ENCODE measurements at places on chromosomes 11 and 22.

DNA sequence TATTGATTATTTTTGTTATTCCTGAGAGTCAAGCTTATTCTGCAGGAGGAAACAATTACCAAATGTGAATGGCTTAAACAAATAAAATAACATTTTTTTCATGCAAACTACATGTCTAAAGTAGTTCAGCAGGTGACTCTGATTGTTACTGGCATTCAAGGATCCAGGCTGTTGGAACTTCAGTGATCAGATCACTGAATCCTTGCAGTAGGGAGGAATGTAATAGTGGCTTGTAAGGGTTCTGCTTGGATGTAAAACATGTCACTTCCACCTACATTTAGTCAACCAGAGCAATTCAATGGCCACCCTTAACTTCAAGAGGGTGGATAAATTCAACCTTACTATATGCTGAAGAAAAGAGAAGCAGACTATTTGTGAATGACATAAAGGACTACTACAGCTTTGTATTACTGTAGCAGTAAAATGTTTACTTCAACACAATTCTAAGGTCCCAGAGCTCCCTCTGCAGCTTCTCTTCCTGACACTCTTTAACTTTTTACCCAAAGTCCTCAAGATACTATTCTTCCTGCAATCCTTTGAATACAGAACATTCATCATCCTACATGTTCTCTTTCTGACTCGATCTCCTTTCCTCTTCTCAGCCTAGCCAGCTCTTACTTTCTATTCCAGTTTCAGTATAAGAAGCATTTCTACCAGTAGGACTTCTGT is 284.0 kb downstream of the LRRC4C start:
- no peak for DNase-seq

DNA sequence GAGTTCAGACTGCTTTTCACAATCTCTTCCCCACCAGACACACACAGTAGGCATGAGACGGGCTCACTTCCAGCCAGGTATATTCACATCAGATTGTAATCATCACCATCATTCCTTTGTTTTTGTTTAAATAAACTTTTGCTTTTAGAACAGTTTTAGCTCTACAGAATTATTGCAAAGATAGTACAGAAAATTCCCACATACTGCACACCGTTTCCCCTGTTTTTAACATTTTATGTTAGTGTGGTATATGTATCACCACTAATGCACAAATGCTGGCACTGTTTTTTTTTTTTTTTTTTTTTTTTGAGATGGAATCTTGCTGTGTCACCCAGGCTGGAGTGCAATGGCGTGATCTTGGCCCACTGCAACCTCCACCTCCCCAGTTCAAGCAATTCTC is 83.3 kb upstream of the ANO1 start:
- DNase-seq: no peak

- DNase-seq: no peak
Observed at GRCh38 chr11:59225017-59225416, 12.3 kb upstream of the MPEG1 start.

DNA sequence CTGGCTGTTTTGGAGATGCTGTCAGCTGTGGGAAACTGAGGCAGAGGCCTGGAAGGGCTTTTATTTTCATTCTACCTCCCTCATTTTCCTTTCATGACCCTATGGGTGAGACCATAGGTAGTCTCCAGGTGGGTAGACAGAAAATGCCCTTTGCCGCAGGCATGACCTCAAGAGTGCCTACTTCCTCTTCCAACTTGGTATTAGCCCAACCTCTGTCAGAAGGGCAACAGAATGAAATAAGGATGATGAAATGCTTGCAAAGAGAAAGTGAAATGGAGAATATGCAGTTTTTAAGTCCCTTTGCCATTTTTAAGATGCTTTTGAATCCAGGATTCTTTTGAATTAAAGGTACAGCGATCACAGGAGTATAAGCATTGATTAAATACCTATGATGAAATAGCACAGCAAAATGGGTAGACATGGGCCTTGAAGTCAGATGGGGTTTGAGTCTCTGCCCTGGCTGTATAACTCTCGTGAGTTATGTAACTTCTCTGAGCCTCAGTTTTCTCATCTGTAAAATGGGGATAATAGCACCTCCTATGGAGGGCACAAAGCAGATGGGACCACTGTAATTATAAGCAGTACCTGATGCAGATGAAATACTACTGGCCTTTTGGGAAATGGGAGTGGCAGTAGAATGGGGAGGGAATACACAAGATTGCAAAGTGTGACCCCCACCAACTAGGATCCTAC is 3.7 kb downstream of the ASPHD2 start:
- no peak for DNase-seq

- DNase-seq: no peak
Observed at GRCh38 chr11:1076061-1076665, 1.5 kb downstream of the MUC2 start.

- no peak for DNase-seq
Observed at GRCh38 chr11:36364551-36365325, 68.7 kb downstream of the PRR5L start.

DNA sequence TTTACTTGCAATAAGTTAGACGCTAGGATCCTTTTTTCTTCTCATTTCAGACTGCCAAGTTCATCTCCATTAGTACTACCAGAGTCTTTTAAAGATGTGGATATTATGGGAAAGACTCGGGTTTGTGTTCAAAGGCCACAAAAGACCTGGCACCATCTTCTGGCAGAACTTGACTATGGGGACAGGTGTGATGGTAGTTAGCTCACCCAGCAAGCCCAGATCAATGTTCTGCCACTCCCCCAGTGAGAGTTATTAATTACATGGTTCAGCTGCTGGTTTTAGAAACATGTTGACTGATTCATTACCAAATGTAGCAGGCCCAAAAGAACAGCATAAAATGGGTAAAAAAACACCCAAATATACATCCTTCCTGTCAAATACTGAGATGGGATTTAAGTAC is 333.5 kb upstream of the PITPNB start:
- DNase-seq: no peak

GRCh38 chr11:127679816-127680545 is 679.4 kb upstream of the KIRREL3 start:
- no peak for DNase-seq

GRCh38 chr11:121119440-121119839 is 18.4 kb downstream of the TECTA start:
- DNase-seq: no peak

GRCh38 chr11:44621140-44621681 is 55.7 kb downstream of the CD82 start:
- peak; percentile 61 for DNase-seq

- peak; percentile 32 for DNase-seq
Observed at GRCh38 chr11:17351510-17352176, at the start of gene NCR3LG1. TSS of gene NCR3LG1 (plus strand) at chr11:17351800. CDS start at chr11:17351970, 170 bp downstream.

DNA sequence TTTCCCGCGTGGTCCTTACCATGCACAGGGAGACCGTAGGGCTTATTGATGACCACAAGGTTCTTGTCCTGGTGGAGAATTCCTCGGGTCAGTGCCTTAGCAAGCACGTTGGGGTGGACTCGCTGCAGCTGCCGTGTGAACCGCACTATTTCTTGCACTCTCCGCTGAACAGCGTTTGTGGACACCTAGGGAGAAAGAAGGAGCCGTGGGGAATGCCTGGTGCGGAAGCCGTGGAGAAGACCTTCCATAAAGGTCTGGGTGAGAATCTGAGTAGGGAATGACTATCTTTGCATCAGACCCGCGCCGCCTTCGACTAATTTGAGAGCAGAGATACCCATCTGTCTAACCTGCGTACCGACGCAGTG is 597 bp downstream of the RPUSD4 start:
- no peak for DNase-seq

DNA sequence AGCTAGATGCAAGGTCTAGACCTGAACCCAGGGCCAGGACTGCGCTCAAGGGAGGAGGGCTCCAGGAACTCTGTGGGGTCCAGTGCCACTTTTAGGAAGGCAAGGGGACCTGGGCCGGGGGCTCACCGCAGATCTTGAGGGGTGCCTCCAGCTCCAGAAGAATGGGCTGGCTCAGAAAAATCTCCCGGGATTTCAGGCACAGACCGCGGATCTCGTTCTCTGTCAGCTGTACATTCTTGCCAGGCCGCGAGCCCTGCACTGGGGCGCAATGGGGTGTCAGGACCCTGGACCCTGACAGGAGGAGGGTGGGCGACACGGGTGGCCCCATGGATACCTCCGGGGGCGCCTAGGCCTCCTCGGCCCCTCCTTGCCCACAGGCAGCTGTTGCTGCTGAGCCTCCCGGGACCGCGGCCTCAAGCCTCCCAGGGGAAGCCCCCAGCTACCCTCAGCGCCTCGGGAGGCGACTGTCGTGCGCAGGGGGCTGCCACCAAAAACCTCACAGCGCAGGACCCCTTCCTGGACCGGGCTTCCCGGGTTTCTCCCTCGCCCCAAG is 640 bp downstream of the PPP1CA start:
- no peak for DNase-seq

DNA sequence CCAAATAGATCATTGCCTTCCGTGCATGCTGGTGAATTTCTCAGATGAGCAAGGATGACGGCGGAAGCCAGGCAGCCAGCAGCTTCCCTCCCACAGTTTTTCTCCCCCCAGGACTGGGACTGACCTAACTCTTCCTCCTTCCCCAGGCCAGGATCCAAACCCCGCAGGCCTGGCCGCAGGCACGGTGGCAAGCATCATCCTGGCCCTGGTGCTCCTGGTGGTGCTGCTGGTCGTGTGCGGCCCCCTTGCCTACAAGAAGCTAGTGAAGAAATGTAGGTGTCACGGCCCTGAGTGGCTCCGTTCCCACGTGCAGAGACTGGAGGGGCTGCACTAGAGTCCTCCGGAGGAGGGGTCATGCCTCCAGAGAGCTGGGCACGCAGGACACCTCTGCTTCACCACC is 20.5 kb downstream of the CD5 start:
- DNase-seq: no peak

DNA sequence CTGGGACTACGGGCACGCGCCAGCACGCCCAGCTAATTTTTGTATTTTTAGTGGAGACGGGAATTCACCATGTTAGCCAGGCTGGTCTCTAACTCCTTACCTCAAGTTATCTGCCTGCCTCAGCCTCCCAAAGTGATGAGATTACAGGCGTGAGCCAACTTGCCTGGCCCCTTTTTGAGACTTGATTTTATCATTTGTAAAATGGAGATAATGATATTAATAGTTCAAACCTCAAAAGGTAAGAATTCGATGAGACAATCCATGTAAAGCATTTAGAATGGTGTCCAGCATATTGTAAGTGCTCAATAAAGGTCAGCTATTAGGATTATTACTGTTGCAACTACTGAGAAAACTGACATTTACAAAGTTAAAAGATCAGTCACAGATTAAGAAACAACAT is 2.7 kb upstream of the BACE1 start:
- DNase-seq: no peak

DNA sequence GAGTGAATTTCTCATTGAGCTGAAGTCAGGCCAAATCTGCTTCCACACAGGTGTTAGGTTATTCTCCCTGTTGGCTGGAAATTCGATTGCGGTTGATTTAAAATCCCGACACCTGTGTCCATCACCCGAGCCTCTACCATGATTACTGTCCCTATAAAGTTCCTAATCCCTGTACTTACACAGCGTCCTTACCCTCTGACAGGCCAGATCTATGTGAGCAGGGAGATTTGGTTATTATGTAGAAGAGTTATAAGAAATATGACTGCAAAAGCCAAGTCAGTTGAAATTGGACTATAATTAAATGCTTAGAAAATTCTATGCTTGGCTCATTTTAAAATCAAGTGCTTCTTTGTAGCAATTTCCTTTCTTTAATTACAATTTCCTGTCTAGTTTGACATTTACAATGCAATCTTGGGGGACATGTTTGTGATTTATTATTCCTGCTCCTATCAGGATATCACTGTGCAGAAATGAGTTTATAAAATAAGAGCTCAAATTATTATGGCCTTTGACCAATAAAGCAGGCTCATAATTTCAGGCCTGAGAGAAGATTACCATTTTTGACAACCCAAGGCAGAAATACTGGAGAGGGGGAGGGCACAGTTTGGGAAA is 32.5 kb upstream of the LMO1 start:
- DNase-seq: no peak

DNA sequence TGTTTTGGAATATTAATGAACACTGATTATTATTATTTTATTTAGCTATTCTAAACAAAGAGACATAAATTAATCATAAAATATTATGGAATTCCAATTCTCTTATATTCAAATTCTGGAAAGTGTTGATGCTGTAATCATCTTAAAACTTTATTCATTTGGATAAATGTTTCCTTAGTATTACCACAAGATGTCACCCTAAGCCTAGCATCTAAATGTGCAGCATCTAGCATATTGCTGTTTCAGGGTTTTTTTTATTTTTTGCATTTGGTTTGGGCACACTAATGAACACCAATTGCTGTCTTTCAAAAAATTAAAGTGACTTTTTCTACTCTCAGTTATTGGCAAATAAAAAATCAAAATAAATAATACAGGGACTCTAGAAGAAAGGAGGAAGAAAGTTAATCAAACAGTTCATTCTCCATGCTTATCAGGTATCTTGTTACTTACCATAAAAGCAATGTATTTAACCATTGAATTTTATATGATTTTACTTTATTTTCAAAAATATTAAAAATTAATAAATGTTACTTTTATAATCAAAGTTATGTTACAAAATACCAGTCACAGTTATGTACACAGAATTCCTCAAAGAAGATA is 31.8 kb downstream of the DLG2 start:
- no peak for DNase-seq

DNA sequence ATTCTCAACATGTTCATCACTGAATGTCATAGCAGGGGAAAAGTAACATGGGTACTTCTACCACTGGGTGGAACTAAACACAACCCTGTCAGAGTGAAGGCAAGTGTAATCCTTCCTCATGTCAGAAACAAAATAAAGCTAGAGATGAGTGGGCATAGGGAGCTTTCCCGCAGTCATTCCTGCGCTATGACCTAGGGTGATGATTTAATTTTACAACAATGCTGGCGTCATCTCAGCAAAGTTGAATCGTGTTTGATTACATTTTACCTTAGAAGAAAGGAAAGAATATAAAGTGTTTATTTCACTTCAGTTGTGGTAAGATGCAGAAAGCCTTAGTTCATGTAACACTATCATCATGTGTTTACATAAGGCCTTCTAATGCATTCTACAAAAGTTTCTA is 355.6 kb downstream of the METTL15 start:
- DNase-seq: no peak

DNA sequence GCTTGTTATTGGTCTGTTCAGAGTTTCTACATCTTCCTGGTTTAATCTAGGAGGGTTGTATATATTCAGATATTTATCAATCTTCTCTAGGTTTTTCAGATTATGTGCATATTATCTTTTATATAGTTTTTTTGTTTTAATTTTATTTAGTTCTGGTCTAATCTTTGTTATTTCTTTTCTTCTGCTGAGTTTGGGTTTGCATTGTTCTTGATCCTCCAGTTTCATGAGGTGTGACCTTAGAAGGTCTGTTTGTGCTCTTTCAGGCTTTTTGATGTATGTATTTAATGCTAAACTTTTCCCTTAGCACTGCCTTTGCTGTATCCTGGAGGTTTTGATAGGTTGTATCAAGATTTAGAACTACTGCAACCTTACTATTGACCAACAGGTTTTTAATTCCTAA is 117.7 kb downstream of the VPREB1 start:
- no peak for DNase-seq

GRCh38 chr11:97570636-97571035 is 1180.8 kb downstream of the JRKL start:
- no peak for DNase-seq

GRCh38 chr11:22115470-22116029 is 77.3 kb upstream of the ANO5 start:
- DNase-seq: no peak

GRCh38 chr22:45329530-45329936 is 19.8 kb downstream of the FAM118A start:
- no peak for DNase-seq
